ENCODE measurements at places on chromosomes 16 and 17.
A peak's percentile ranks its signal among the peaks of the same experiment; 100 is the strongest.

- DNase-seq, result peak; percentile 55
These were observed 5.6 kb upstream of the THUMPD1 start for GRCh38 chr16:20747030-20747816.

- no peak for DNase-seq
These were observed 27.1 kb upstream of the CREBBP start for GRCh38 chr16:3907586-3907985.

- no peak for DNase-seq
These were observed 568.3 kb upstream of the ZFHX3 start for GRCh38 chr16:73616166-73616753.

DNA sequence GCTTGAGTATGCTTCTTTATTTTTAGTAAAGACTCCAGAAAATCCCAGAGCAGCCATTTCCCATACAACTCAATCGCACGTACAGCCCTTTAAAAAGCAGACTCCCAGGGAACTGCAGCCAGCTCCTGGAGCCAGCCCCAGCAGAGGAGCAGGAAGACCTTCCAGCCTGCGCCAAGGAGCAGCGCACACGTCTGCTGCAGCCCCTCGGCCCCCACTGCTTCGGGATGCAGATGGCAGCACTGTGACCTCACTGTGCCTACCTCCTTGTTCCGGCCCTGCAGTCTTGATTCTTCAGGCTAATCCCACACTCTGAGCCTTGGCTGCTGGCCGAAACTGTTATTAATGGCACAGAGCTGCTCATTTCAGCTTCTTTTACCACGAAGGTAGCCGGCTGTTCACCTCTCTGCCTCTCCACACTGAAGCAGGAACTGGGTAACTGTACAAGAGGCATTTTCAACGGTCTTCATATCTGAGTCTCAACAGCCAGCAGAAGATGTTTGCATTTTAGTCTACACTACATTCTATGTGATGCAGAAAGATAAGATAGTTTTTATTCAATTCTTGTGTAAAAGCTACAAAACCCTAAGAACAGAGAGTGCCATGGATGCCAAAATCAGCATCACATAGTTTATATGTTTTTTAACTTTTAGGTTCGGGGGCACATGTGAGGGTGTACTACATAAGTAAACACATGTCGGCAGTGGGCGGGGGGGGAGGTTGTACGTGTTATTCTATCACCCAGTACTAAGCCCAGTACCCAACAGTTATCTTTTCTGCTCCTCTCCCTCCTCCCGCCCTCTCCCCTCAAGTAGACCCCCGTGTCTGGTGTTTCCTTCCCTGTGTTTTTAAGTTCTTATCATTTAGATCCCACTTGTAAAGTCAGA lies 130.9 kb downstream of the ANKRD11 start:
- no peak for DNase-seq

GRCh38 chr16:81073560-81074330 lies 3.3 kb downstream of the C16orf46 start:
- DNase-seq, result no peak

GRCh38 chr16:10242916-10243315 lies 60.7 kb upstream of the GRIN2A start:
- no peak for DNase-seq

DNA sequence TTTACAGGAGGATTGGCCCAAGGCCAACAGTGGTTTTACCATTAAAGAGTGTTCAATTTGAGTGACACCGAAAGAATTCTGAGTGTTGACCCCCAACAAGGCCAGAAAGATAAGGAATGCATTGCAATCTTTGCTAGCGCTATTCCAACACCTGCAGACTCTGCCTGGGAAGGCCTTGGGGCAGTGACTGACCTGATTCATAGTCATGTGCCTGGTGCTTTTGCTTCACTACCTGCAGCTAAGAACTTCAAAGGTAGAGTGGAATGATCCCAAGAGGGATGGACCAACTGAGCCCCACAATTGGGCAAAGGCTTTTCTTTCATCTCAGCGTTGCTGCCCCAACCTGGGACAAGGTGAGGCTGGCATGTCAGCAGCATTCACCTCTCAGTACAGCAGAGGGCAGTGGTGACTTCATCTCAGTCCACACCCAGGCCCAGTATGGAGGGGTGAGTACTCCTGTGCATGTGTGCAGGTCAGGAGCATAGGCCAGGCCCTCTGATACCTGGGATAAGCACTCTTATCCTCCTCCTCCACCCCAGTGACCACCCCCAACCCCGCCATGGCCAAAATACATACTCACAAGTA lies 149.6 kb upstream of the GNAO1 start:
- peak; percentile 60 for DNase-seq

DNA sequence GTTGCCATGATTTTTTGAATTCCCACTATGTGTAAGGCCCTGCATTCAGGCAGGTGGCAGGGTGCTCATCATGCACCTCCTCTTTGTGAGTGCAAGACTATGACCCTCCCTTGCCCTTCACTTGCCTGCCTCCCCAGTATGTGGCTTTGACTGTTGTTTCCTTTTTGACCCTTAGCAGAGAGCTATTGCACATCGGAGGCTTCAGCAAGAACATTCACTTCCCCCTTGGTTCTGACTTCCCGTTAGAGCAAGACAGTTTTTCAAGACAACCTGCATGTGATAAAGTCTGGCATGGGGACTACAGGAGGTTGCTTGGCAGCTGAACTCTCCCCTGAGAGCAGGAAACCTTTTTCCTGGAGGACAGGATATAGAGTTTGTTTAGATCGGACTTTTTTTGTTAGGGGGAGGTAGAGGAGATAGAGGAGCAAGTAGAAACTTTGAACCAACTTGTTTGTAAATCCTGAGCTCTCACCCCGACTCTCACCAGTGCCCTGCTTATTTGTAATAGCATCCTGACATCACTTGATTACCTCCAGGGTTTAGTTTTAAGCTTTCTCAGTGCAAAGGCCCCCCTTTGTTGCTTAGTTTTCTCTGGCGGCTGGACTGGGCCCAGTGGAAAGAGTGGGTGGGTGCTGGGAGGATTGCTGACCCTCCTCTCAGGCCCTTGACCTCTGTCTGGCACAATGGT lies 34.3 kb downstream of the LIMD2 start:
- DNase-seq, result no peak

- no peak for DNase-seq
These were observed 1.9 kb upstream of the ITGAL start for GRCh38 chr16:30470632-30470995.

DNA sequence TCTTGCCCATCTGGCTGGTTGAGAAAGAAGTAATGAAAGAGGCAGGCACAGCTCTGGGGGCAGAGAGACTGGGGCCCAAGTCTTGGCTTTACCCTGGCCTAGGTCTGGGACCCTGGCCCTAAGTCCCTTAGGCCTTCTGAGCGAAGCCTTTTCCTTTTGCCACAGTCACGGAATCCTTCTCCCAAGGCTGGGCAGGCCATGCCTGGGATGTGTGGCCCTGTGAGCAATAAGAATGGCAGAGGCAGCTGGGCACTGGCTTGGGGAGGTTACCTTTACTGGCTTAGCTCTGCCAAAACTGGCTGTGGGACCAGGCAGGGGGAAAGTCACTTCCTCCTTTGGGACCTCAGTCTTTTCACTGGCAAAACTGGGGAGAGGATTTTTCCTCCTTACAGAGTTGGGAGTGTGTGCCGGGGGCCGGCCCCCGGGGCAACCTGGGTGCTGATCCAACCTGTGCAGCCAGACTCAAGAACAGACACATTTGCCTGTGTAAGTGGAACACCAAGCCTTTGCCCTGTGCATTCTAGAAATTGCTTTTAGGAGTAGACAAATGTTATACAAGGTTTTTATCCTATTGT lies 12.9 kb downstream of the FOXF1 start:
- no peak for DNase-seq

GRCh38 chr16:2016407-2016922 lies 3.1 kb upstream of the NPW start:
- DNase-seq, result no peak

All from esophagus muscularis mucosa (tissue), 4 donors.